Activated CD4-positive, alpha-beta T cell treated with anti-CD3 and anti-CD28 coated beads for 4 hours (primary cell): ENCODE measurements at places on chromosomes 7 and 10.

GRCh38 chr10:4632757-4633156 is 193.2 kb upstream of the AKR1E2 start:
- no peak for DNase-seq

- DNase-seq: no peak
Observed at GRCh38 chr10:97065128-97065527, 120.6 kb downstream of the SLIT1 start.

GRCh38 chr7:8434290-8435002 is 1.0 kb downstream of the NXPH1 start:
- DNase-seq: no peak

DNA sequence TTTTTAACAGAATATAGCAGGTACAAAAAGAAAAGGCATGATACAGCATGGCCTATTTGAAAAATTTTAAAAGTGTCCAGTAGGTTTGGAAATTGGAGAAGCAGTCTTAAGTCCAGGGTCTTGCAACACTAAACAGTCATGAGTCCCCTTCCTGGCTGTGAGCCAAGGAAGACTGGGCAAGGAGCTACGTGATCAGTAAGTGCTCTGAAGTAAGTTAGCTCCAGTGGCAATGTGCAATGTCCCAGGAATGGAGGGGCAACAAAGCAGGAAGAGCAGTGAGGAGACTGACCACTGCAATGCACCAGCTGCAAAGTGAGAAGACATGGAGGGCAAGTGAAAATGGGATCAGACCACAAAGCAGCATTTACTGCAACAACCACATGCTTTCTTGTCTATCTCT is 72.9 kb upstream of the GRID1 start:
- DNase-seq: no peak

DNA sequence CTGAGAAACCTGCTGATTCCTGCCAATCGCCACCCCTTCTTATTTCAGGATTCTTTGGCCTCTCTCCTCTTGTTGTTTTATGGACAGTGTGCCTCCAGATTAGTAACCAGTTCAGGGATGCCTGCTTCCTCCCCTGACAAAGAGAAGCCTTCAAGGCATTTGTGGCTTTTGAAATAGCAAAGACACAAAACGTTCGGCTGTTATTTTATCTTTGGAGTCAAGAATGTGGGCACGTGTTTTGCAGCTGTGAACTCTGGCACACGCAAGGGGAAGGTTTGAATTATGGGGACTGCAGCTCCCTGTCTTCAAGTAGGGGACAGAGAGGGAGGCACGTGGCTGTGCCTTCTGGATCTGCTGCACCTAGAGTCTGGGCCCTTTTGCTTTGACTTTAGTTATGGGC is 157.9 kb upstream of the GRB10 start:
- DNase-seq: no peak

GRCh38 chr7:145520284-145520683 is 596.3 kb upstream of the CNTNAP2 start:
- DNase-seq: no peak

GRCh38 chr10:91520661-91521060 is 110.5 kb downstream of the HECTD2 start:
- no peak for DNase-seq

DNA sequence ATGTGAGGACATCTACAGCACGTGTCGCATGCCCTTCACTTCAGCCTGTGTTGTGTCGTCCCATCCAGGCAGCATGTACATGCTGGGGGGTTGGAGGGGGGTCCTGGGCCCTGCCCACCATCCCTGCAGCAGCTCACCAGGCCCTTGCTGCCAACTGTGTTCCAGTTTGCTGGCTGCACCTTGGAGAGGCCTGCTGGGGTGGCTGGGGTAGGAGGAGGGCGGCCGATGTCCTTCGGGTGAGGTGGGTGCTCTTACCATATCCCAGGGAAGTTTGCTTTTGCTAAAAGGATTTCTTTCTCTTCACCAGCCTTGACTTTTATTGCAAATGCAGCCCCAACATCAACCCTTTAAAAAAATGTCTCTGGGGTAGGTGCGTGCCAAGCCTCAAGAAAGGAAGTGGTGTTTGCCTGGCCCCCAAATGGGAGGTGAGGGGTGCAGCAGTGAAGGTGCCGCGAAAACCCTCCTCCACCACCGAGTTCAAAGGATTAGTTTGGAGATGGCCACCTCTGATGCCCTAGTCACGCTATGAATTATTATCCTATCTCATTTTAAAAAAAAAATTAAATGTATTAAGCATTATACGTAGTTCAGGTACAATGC is 165.8 kb upstream of the KLF6 start:
- no peak for DNase-seq

- DNase-seq: no peak
Observed at GRCh38 chr10:6924166-6924565, 344.1 kb upstream of the PRKCQ start.

DNA sequence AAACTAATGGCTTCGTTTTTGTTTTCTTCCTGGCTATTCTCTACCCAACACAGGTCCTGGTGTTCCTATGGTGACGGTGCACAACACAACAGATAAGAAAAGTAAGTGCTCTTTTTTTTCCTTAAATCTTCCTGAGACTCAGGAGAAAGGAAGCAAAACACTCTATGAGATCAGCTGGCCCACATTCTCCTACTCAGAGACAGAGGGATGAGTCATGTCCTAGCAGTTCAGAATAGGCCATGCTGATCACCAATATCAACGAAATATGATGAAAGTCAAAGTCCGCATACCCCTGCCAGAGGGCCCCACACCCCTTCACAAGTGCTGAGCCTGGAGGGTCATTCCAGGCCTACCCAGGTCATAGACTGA is 149.2 kb downstream of the PAXIP1 start:
- no peak for DNase-seq

GRCh38 chr7:138254444-138254843 is 178.2 kb downstream of the AKR1D1 start:
- no peak for DNase-seq

- DNase-seq: no peak
Observed at GRCh38 chr10:11865561-11865960, 42.4 kb downstream of the PROSER2 start.

GRCh38 chr10:5522913-5523560 is 1.7 kb upstream of the CALML3 start:
- DNase-seq: no peak

GRCh38 chr10:29345144-29345909 is 56.5 kb downstream of the LYZL1 start:
- no peak for DNase-seq

GRCh38 chr7:158073845-158074840 is 513.5 kb downstream of the PTPRN2 start:
- no peak for DNase-seq

DNA sequence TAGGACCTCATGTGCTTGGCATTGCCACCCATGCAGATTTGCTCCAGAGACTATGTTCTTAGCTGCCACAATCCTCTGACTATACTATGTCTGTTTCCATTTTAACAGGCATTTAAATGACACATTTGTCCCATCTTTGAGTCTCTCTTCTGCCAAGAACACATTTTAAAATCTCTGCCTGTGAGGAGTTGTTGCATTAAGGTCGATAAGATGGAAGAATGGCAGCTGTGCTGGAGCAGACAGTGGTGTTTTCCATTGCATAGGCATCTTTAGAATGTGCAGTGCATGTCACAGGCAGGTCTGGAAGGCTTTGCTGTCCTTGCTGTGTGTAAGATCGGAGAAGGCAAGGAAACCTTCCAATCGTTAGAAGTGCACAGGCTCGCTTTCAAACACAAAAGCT is 70.9 kb upstream of the CELF2 start:
- no peak for DNase-seq

- no peak for DNase-seq
Observed at GRCh38 chr10:78754269-78755062, 314.3 kb upstream of the ZMIZ1 start.

- no peak for DNase-seq
Observed at GRCh38 chr10:79166741-79167140, 98.0 kb downstream of the ZMIZ1 start.

GRCh38 chr7:31373337-31374289 is 33.1 kb upstream of the NEUROD6 start:
- no peak for DNase-seq
